ENCODE measurements at places on chromosomes 3 and 15.

DNA sequence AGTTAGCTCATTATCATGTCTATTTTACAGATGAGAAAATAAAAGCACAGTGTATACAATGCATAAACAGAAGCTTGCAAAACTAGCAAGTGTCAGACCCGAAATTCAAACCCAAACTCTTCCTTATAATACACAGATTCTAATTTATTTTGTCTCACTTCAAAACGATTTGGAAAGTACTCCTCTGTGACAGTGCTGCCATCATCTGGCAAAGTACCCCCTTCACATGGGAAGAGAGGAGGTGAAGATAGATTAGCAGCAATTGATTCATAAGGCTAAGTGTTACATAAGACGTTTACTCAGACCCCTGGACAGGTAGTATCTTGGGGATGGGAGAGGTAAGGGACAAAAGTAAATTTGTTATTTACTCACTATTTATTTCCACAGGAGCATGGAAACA, 744.0 kb upstream of the SGO1 start:
- no peak for DNase-seq

GRCh38 chr3:157531771-157532170, 28.6 kb upstream of the VEPH1 start:
- DNase-seq: no peak

DNA sequence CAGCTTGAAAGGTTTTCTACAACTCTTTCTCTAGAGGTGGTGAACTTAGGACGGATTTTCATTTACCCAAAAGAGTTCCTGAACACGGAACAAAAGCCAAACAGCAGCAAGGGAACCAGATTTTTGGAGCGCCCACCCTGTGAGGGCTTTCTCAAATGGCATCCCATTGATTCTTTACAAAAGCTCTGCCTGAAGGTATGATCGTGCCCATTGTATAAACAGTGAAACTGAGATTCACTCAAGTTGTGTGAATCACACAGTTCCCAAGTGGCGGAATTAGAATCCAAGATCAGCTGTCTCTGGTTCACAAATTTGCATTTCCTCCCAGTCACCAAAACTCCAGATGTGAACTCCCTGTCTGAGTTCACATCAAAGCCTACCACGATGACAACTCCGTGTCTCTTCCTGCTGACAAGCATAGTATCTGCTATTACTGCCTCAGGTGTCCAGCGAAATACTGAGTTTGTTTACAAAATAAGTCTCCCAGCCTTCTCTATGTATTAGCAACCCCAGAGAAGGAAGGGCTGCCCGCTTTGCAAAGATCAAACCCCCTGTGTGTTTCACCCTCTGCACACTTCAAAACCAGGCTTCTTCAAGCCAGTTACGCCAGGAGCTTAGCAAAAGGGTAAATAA, 235.9 kb upstream of the ST8SIA2 start:
- no peak for DNase-seq

DNA sequence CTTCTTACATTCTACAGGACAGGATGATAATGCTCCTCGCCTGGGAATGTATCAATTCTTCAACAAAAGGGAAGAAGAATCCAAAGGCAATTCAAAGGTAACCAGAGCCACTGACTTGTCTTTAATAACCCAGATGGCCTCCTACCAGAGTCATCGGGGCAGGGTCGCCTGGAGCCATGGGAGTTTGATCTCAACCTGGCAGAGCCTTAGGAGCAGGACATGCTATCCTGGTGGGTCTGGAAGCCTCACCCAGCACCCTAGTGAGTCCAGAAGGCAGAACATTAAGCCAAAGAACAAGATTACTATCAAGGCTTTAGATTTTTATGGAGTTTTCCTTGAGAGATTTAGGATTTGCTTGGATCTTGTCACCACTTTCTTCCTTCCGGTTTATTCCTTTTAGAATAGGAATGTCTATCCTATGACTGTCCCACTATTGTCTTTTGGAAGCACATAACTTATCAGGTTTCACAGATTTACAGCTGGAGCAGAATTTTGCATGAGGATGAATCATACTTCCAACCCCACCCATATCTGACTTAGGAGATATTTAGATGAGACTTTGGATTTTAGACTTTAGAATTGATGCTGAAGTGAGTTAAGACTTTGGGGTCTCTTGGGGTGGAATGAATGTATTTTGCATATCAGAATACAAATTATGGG, 330.3 kb upstream of the GOLIM4 start:
- DNase-seq: no peak

DNA sequence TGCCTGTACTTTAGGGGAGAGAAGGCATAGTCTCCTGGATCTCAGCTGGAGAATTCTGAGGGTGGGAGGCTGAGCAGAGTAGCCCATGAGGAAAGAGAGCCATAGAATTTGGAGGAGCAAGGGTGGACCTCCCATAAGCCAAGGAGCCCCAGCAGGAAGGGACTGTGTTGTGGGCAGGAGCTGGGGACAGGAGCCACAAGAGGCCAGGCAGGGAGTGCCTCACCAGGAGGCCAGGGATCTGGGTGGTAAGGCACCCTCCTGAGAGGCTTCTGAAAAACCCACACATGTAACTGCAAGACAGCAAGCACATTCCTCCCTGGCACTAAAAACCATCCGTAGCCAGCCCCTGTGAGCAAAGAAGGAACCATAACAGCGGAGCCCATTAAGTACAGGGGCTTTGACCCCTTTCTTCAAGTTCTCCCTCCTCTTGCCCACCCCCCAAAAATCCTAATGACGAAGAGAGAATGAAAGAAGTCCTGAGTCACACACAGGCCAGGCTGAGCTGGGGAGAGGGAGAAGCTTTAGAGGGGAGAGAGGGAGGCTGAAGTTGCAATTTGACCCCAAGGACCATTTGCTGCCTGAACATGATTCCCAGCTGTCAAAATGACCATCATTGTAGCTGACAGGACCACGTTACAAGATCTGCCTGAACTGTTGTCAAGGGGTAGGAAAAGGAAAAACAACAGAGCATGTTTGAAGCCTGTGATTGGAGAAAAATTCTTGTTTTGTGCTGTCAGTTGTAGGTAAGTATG, 82.6 kb downstream of the TRIM42 start:
- DNase-seq: no peak

GRCh38 chr3:132222868-132223538, 94.2 kb upstream of the ACP3 start:
- DNase-seq: no peak

DNA sequence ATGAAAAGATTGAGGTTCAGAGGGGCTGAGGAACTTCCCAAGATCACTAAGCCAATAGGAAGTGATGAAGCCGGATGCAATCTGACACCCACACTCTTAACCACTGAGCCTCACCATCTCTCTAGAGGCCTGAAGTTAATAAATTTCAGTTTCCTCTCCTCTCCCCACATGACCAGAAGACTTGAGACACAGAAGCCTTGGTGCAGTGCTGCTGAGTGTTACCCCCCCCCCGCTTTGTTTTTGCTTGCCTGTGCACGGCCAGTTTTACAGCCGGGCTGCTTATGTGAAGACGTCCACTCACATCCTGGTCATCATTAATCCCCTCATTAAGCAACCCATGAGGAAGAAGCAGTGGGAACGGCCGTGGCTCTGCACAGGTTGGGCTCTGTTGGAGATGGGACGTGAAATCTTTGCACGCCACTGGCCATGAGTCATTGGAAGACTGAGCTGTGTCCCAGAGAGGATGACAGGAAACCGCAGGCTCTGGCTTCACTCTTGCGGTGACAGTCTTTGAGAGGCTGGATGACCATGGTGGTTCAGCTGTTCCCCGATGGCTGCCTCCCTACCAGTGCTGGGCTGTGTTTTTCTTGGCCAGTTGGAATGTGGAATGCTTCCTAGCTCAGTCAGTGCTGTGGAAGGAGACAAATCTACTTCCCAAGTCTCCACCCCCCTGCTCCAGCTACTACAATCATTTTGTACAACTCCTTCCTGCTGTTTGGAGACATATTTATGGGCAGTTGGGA, 232.6 kb upstream of the LRTM1 start:
- peak; percentile 29 for DNase-seq

GRCh38 chr3:83946554-83946953, 1012.2 kb upstream of the CADM2 start:
- no peak for DNase-seq

- DNase-seq: no peak
Measured at GRCh38 chr15:80076321-80077318, 17.1 kb downstream of the ZFAND6 start.

DNA sequence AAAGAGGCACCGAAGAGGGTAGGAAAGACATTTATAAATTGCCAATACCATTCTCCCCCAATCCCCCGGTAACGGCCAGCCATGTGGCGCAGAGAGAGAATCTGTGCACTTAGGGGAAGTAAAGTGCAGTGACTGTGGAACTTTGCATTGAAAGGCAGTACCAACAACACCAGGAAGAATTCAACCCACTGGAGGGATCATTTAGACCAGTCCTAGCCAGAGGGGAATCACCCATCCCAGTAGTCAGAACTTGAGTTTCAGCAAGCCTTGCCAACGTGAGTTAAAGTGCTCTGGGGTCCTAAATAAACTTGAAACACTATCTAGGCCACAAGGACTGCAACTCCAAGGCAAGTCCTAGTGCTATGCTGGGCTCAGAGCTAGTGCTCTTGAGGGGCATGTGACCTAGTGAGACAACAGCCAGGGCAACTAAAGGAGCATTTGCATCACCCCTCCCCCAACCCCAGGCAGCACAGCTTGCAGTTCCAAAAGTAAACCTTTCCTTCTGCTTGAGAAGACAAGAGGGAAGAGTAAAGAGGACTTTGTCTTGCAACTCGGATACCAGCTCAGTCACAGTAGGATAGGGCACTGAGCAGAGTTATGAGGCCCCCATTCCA, 15.0 kb downstream of the CEP70 start:
- DNase-seq: no peak

DNA sequence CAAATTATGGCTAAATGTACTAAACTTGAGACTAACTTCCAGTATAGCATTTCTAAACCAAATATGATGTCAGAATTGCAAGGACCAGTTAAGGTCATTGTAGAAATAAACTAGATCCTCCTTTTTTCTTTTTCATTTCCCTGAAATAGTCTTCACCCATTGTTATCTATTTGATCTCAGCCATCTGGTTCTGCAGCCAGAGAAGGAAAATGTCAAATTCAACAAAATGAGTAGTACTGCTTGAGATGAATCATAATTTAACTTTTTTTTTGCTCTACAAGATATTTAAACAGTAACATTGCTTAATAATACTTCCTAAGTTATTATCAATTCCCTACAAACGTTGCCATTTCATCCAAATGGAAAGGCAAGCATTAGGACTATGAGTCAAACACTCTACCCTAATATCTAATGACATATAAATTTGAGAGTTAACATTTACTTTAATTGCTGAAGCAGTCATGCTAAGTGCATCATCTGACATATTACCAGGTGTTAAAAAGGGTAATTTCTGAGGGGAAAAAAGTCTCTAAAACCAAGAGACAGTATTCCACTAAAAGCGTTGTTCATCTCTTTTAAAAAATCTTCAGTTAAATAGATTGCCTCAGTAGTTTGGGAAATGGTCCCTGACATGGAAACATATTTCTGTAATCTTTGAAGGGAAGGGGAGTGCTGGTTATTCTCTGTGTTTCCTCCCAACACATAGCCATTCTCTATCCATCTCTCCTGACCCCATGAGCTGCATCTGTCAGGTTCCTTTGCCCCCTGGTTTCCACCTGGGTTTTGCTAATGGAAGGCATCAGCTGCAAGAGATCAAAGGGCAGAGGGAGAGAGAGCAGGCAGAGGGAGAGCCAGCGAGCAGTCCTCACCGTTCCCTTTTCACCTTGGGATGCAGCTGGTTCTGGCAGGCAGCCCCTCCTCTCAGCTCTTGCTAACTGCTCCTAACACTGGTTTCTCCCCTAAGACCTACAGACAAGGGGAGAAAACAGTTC, 138.5 kb downstream of the ARPP21 start:
- no peak for DNase-seq

- DNase-seq: no peak
Measured at GRCh38 chr15:63358241-63359029, 23.2 kb downstream of the CA12 start.

DNA sequence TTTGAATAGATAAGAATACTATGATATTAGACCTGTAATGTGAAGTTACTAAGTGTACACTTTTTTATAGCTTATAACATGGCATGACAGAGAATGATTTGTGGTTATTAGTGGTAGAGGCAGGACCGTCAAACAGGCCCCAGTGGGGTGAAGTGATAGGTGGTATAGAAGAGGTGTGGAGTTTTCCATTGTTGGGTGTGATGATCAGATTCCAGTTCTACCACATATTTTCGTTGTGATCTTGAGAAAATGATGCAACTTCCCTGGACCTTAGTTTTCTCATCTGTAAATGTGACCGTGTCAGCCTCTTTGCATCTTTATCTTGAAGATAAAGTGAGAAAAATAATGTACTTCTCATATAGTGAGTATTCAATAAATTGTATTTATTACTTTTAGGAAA, 30.3 kb upstream of the UTS2B start:
- no peak for DNase-seq

DNA sequence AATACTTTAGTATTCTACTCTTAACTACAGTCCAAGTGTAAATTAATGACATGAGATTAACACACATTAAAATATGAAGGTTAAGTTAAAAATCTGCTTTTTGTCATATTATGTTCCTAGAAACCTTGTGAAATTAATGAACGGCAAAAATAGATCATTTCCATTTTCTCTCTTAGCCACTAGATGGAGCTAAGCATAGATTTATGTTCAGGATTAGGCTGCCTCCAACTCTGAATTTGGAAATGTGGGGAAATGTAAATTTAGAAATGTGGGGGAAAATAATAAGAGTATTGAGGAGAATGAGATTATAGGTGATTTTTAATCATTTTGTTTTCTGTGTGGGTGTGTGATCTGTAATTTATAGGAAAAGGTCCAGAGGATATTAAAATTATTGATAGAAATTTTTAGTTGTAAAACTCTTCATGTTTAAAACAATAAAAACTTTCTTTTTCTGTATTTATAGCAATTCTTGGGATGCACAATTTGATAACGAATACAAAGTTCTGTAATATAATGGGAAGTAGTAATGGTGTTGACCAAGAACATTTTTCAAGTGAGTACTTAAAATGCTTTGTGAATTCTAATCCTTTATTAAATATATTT, 59.2 kb downstream of the TMOD3 start:
- peak; percentile 20 for DNase-seq

- no peak for DNase-seq
Measured at GRCh38 chr3:60657972-60658371, 593.3 kb downstream of the FHIT start.

- DNase-seq: no peak
Measured at GRCh38 chr15:88021601-88022000, 234.9 kb downstream of the NTRK3 start.

DNA sequence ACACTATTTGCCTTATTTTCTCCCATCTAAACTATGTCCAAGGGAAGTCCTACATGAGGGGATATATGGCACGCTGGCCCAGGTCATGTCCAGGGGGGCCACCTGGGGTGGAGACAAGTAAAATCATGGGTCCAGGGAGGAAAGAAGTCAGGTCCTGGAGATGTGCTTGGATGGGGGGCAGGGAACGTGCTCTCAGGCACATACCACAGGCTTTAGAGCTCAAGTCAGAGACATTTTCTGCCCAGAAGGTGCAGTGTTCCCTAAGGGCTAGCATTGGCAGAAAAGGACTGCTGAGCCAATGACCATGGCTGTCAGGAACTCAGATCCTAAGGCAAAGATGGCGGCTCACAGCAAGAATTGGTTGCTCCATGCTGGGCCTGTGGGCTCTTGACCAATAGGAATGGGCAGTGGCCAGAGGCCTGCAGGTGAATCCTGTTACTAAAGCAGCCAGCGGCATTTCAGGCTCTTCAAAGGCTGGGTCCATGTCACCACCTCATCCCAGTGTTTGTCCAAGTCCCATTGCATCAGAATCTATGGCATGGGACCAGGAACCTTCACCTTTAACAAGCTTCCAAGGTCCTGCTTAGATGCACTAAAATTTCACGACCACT, 175.0 kb downstream of the RPLP1 start:
- DNase-seq: no peak

Measured in inflammatory macrophage treated with lipopolysaccharide for 1 hour (primary cell).